ENCODE measurements at places on chromosomes 12 and 14.

DNA sequence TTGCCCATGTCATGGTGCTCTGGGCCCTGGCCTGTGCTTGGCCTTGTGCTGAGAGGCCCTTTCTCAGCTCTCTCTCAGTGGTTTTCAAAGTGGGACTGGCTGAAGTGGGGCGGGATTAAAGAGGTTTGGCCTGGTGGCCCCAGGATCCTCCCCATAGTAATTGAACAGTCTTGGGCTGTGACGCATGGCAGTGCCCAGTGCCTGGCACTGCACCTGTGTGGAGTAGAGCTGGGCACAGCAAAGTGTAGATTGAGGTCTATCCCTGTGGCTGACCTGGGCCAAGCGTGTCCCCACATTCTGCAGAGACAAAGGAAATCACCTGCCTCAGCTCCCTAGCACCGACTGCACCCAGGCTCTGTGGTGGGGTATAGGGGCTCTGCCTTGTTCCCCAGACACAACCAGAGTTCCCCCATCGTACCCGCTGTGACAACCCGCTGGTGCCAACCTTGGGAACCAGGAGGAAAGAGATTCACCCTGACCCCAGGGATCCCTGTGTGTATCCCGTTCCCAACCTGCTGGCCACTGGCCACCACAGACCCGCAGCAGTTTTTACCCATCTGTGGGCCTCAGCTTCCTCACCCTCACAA, 9.9 kb upstream of the CYP46A1 start:
- no peak for DNase-seq

GRCh38 chr12:94879542-94879941, 124.0 kb downstream of the NDUFA12 start:
- no peak for DNase-seq

DNA sequence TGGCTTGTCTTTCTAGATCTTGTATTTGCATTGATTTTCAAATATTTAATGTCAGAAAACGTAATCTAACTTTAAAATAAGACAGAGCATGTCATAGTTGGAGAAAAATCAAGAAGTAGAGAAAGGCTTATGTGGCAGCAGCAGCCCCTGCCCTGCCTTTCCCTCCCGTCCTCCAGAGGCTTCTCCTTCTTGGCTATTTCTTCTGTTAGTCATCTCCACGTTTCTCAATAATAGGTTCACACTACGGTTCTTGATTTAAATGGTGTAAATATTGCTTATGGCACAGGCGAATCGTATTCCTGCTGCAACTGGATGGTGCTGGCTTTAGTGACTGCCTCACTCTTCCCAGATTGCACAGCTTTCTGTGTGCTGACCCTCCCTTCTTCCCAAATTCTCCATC, 42.8 kb downstream of the SLC8B1 start:
- DNase-seq, result no peak

GRCh38 chr14:102544747-102545460, 35.3 kb upstream of the ANKRD9 start:
- no peak for DNase-seq

- no peak for DNase-seq
Observed at GRCh38 chr14:71952381-71953363, 20.4 kb downstream of the RGS6 start.

- no peak for DNase-seq
Observed at GRCh38 chr12:109069307-109070271, 17.2 kb downstream of the USP30 start.

DNA sequence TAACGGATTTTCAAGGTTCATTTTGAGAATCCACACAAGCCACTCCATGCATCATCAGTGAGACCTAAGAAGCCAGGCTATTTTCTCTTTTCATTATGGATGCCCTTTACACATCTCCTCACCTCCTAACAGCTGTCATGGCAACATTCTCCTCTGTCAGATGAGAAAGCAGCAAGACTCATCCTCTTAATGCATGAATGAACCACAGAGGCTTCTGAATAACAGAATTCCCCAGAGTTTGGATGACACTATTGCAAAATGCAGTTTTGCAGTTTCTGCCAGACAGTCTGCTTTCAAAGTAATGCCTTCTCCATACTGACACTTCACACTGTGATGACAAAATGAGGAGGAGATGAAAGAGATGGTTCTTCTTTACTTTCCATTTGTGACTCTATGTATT, 286.7 kb upstream of the GRIP1 start:
- DNase-seq, result no peak

DNA sequence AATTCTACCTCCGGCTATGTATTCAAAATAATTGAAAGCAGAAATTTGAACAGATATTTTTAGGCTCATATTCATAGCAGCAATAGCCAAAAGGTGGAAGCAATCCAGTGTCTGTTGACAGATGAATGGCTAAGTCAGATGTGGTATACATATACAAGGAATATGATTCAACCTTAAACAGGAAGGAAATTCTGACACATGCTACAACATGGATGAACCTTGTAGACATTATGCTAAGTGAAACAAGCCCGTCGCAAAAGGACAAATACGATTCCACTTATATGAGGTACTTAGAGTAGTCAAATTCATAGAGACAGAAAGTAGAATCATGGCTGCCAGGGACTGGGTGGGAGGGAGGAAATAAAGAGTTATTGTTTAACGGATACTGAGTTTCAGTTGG, 331.6 kb downstream of the PCNX1 start:
- no peak for DNase-seq

DNA sequence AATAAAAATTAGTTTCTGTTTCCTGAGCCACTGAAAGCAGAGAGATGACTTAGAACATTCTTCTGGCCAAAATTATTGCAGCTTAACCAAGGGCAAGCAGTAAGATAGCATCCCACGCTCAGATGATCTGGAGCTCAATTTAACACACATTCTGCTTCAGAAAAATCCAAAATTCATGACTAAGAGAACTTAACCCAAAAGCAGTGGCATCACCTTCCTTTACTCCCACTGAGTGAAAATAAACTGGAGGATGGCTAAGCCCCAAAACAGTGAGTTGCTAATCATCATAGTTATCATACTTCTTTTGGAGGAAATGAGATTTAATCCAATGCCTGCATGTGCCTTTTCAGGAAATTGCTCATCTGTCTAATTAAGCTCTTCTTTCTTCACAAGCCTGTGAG, 195.4 kb downstream of the DUSP6 start:
- DNase-seq, result no peak

GRCh38 chr14:22184830-22185168, 404.2 kb downstream of the DAD1 start:
- DNase-seq, result no peak

- no peak for DNase-seq
Observed at GRCh38 chr12:50355365-50355764, 41.0 kb downstream of the FAM186A start.

GRCh38 chr12:120473807-120474615, 4.5 kb upstream of the SRSF9 start:
- DNase-seq, result no peak

DNA sequence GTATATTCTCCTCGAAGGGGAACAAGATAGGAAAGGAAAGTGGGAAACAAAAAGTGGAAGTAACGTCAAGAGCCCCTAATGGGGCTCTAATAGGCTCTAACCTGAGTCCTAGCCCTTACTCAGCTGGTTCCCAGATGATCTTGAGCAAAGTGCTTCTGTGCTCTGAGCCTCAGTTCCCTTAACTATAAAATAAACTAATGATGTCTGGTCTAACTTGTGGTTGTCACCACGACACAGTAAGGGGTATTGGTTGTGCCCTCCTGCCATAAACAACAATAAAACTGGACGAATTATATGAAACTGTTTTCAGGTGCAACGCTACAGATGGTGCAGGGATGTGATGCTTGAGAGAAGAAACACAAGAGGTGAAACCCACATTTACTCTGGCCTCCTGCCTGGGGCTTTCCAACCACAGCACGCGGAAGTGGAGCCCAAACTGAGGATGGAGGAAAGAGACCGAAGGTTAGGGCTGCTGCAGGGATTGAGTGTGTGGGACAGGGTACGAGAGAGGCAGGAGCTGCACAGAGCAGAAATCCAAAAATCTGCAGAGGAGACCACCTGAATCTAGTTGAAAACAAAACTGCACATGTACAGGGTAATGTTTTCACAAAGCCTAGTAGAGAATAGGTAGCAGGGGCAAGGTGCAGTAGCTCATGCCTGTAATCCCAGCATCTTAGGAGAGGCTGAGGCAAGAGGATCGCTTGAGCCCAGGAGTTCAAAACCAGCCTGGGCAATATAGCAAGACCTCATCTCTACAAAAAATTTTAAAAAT, 45.6 kb upstream of the BCL2L14 start:
- DNase-seq, result no peak

- DNase-seq, result no peak
Observed at GRCh38 chr14:91466192-91466591, 43.9 kb downstream of the PPP4R3A start.

DNA sequence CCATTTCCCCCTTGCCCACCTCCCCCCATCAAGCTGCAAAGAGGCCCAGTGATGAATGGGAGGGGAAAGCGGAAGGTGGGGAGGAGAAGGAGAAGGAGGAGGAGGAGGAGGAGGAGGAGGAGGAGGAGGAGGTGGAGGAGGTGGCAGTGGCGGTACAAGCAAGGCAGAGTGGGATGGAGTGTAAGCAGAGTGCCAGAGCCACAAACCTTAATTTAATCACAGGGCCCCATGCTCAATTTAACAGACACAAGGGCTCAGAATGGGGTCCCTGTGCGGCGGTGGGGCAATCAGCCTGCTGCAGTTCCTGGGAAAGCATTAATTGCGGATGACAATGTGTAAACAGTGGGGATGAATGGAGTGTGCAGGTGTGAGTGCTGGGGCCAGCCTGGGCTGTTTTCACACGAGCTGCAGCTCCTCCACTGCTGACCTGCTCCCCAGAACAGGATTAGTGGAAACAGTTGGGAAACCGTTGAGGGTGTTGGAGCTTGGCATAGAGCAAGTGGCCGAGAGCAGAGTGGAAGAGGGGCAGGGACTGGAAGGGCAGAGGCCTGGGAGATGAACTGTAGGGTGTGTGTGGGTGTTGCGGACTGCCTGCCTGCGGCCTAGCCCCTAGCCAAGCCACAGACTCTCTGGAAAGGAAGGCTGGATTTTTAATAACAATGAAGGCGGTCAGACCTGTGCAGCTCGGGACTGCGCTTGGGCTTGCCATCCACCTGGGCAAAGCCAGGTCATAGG, 36.4 kb upstream of the SMOC1 start:
- no peak for DNase-seq

DNA sequence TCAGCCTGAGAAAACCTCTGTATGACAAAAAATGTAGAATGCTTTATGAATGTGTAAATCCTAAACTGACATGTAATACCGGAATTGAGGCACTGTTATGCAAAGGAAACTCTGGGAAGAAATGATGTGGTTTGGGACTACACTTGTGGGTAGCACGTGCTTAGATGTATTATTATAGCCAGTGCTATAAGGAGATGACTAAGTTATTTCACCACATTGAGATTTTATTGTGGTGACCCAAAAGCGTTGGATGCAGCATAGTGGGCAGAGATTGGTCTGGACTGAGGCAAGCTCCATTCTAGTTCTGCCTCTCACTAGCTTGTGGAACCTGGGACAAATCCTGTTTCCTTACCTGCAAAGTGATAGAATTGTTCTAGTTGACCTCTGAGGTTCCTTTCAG, 172.2 kb downstream of the SNAPC1 start:
- DNase-seq, result no peak

DNA sequence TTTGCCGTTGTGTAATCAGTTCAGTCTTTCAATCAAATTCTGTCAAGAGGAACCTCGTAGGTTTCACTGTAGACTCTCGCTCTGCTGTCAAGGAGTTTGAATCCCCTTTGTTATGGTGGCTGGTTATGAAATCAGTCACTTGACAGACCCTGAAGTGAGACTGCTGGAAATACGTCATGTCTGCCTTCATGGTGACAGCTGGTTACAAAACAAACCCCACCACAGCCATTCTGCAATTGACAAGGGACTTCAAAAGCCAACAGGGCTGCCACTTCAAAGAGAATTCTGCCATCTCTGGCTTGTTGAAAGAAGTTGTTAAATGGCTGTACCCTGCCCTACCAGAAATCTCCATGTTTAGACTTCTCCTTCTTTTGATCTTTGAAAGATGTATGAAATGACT, 286.9 kb downstream of the ERC1 start:
- no peak for DNase-seq

DNA sequence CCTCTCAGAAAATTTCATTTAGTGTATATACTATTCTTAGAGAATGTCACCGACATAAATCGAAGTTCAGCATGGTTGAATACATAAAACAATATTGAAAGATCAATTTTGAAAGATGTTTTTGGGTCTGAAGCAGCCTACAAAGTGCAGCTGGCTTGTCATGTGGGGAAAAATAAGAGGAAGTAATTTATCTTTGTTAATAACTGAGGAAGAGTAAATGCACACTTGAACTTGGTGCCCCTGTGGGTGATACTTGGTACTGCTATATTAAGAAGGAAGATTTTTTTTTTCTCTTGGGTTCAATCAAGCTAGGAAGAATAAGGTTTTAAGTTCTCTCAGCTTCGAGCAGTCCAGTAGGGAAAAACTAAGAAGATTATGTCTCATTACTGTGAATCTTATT, 661.3 kb downstream of the RPL10L start:
- DNase-seq, result no peak

GRCh38 chr12:9163392-9163791, 44.8 kb downstream of the PZP start:
- no peak for DNase-seq

DNA sequence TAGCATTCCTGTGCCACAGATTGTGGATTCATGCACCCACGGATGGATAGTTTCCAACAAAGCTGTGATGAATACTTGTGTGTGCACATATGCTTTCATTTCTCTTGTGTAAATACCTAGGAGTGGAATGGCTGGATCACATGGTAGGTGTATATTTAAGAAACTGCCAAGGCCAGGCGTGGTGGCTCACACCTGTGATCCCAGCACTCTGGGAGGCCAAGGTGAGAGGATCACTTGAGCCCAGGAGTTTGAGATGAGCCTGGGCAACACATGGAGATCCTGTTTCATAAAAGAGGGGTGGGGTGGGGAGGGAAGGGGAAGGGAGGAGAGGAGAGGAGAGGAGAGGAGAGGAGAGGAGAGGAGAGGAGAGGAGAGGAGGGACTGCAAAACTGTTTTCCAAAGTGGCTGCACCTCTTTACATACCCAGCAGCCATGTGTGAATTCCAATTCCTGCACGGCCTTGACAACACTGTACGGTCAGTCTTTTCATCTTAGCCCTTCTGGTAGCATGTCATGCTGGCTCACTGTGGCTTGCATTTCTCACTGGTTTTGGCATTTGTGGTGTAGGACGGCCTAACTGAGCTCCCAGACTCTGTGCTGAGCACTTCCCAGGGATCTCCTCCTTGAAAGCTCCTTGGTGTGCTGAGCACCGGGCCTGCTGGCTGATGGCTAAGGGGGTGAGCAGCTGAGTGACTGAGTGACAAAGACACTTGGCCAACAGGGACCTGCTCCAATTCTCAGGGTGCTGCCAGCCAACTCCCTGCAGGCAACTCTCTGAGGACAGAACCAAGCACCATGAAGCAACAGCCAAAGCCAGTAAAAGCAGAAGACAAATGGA, 27.9 kb downstream of the SYNE3 start:
- DNase-seq, result no peak

GRCh38 chr12:50354908-50355307, 41.5 kb downstream of the FAM186A start:
- no peak for DNase-seq

GRCh38 chr12:49740930-49741881, at the start of gene TMBIM6:
TSS of gene TMBIM6 (plus strand) at chr12:49741557. CDS start at chr12:49752494, 10,937 bp downstream.
- peak; percentile 68 for DNase-seq

GRCh38 chr14:90191585-90191984, 64.8 kb upstream of the PSMC1 start:
- no peak for DNase-seq

Data from cortex of kidney (tissue), 1 donor.